ENCODE measurements at places on chromosomes 13 and 19.

DNA sequence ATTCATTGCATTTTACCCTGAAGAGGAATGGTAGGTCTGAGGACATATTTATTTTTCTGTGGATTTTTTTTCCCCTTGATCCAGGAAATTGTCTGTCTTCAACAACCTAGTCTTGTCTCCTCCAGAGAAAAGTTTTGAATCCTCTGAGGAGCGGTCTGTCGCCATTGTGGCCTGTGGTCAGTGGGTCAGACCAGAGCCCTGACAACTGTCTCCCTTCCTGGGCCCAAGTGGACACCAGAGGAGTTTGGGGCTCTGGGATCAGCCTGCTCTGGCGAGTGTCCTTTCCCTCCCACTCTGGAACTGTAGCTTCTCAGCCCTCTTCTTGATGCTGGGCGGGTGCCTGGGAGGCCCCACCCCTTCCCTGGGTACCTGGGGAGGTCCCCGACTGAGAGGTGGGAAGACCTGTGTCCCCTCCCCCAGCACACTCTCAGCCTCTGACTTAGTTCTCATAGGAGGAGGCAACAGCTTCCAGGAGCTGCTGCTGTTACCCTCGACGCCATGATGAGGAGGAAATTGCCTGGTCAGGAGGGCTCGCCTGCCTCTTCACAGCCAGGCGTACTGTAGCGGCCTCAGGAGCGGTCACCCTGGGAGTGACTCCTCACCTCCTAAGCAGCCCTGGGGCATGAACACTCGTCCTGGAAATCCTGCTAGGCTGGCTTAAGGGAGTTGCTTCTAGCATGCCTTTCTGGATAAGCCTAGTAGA, 110.3 kb downstream of the GGACT start:
- no peak for DNase-seq

DNA sequence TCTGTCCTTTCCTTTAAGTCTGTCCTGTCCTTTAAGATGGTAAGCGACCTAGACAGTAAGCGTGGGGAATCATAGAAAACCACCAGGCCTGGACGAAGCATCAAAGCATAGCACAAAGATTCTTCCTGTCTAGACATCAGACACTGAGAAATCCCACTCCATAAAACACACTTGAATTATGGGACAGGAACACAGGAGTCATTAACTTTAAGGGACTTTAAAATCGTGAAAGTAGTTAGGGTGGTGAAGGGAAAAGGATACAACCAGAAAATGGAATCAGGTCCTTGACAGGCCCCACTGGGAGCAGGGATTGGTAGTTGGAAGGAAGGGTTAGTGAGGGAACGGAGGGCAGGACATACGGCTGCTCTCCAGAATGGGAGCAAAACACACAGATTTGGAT, 31.6 kb upstream of the C1QTNF9 start:
- no peak for DNase-seq

DNA sequence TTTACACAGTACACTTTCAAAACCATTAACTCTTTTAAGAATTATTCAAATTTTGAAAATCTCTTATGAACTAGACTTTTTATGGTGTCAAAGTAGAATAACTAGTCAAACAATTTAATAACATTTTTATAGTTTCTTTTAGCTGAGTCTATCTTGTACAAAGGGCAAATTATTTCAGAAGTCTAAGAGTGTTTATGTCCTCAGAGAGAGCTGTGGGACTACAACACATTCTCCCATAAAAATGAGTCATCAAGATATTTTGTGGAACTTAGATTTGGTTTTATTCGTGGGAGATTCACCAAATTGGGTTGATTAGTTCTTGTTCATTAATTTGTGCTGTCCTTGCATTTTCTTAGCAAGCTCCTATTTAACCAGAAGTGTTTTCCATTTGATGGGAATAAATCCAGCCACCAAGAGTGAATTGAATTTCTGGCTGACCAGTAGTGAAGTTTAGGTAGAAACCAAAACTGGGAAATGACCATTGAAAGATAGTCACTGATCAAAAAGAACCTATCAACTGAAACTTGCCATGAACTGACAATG, 291.0 kb downstream of the DLEU7 start:
- DNase-seq: no peak

DNA sequence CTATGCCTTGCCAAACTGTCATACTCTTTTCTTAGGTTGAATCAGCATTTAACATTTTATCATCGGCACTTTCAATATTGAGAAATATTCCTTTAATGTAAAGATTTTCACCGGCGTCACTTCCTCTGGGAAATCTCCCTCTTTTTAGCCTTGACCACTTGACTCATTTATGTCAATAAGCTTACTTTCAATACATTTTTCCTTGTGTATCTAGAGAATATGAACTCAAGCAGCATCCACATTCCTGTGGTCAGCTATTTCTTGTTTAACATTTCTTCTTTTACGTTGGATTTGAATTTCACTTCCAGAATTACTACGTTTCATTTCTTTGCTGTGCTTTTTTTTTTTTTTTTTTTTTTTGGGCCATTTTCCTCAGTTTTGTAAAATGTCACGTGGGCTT, 271.2 kb upstream of the HTR2A start:
- DNase-seq: no peak

DNA sequence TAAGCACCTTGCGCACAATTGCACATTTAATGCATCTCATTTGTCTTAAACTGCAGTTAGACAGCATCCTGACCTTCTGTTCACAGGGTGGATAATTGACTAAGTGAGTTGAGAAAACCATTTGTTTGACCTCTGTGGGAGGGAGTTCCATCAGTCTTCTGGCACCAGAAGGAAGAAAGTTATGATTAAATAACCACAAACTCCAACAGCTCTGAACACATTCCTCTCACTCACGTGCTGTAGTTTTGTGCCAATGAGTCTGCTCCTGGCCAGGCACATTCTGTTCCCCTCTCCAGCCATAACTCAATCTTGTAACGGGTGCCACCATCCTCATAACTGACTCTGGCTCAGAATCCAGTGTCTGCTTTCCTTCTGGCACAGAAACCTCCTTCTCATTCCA, 817.2 kb downstream of the SLITRK1 start:
- DNase-seq: no peak

GRCh38 chr13:25846222-25846984, 205.4 kb downstream of the SHISA2 start:
- no peak for DNase-seq

DNA sequence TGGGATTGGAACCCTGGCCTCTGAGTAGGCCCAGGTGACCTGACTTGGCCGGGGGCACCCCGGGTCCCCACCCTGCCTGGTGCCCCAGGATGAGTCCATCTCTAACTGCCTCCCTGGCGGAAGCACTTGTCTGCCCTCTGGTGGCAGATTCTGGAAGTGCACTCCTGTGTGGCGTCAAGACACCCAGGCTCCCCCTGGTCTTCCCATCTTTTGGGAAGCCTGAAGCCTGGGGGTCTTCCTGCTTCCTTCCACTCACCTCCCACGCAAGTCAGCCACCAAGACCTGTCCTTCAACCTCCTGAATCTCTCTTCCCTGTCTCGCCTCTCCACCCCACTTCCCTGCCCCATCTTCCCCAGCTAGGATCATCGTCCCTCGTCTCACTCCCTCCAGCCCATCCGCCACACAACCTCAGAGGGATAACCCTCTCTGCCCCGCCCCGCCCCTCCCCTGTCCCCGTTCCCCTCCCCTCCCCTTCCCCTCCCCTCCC, 7.4 kb downstream of the RABAC1 start:
- DNase-seq: peak; percentile 78

DNA sequence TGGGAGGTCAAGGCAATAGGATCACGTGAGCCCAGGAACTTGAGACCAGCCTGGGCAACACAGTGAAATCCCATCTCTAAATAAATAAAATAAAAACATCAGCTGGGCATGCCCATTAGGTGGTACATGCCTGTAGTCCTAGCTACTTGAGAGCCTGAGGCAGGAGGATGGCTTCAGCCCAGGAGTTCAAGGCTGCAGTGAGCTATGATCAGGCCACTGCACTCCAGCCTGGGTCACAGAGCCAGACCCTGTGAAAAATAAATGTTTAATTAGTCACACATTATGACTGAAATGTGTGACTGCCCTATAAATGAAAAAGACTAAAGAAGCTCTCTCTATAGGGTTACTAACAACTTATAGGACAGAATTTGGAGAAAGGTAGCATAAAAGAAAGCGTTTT, 37.7 kb downstream of the USP12 start:
- no peak for DNase-seq

DNA sequence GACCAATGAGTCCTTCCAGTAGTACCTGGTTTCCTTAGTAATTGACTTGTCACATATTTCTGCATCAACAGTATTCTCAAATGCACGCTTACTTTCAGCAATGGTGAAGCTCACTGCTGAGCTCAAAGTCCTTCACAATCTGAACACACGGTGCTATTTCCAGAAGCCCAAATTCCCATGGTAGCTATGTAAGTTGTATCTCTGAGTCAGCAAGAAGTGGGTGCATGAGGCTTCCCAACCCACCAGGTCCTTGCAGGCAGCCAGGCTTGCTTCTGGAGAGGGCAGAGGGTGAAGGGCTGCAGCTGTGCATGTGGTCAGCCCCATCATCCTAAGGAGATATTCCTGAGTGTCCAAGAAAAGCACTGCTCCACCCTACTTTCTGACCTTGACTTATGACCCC, 25.7 kb downstream of the COL4A2 start:
- no peak for DNase-seq

DNA sequence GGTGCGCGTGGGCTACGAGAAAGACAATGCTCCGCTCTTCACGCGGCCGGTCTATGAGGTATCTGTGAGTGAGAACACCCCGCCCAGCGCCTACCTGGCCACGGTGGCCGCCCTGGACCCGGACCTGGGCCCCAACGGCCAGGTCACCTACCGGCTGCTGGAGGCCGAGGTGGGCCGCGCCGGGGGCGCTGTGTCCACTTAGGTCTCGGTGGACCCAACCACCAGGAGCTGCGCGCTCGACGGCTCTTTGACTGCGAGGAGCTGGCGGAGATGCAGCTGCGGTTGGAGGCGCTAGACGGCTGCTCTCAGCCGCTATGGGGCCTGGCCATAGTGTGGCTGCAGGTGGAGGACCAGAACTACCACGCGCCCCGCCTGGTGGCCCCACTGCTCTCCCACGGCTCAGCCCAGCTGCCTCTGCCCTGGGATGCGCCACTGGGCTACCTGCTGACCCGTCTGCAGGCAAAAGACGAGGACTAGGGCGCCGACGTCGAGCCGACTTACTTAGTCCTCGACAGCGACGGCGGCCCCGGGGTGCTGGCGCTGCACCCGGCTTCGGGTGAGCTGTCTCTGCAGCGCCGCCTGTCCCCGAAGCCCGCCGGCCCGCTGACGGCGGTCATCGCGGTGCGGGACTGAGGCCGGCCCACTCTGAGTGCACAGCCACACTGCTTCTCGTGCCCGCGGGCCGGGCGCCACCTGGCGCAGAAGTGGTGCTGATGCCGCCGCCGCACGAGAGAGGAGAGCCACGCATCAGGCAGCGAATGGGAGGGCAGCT, 173.0 kb downstream of the OLFM4 start:
- no peak for DNase-seq

DNA sequence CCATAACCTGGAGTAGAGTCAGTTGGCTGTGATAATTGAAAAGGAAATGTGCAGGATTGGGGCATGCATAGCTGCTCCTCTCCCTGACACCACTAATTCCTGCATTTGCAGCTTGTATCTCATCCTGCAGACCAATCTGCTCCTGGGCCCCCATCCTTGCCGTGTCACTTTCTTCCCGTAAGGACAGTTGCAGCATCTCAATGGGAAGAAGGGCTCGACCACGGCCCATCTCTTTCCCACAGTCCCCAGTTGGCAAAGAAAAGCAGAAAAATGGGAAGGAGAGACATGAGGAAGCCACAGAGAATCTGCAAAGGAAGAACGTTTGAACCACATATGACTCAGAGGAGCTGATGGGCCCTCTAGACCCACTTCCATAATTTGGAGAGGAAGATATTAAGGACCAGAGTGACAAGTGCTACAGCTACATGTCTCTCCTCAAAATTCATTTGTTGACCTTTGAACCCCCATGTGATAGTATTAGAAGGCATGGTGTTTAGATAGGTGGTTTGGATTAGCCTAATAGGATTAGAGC, 1.8 kb upstream of the SIGLEC12 start:
- DNase-seq: no peak

GRCh38 chr19:55206664-55207500, 2.4 kb downstream of the PTPRH start:
- DNase-seq: no peak

- no peak for DNase-seq
Measured at GRCh38 chr19:50383001-50383851, 921 bp upstream of the POLD1 start.

GRCh38 chr19:2724148-2724557, 3.0 kb upstream of the DIRAS1 start:
- no peak for DNase-seq

DNA sequence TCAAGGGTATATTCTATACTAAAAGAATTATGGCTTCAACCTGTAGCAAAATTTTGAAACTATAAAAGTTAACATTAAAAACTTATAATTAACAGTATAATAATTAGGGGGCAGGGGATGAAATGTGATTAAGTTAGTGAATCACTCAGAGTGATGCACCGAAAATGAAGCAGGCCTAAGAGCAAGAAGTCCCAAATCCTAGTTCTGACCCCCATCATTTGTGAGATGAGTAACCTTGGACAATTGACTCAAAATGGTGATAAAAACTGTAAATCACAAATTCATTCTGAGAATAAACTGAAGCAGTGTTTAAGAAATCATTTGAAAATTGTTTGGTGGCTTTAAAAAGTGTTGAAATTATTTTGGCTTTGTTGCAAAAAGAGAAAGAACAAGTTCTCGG, 56.8 kb downstream of the KLF12 start:
- no peak for DNase-seq

DNA sequence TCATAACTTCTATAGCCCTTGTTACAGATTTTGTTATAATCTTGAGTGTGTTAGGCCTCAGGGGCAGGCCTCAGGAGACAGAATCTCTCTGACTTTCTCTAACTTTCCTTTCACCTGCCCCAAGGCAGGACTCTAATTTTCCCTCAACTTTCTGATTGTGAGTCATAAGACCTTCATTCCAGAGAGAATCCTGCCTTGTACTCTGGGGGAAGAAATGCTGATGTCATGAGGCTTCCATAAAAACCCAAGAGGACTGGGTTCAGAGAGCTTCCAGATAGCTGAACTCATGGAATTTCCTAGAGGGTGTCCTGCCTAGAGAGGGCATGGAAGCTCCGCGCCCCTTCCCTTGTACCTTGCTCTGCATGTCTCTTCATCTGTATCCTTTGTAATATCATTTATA, 5.3 kb upstream of the KBTBD6 start:
- no peak for DNase-seq

All from effector memory CD4-positive, alpha-beta T cell (primary cell).